ENCODE measurements at places on chromosomes 6 and 20. TPM values are rescaled to one million over a fixed set of nuclear protein-coding genes. Genes with fewer than 3 reads are reported as not detected.

The PTK6 gene
- 0.07 TPM for polyA plus RNA-seq

- no peak for DNase-seq
Observed at GRCh38 chr6:142421285-142422117, 119.7 kb downstream of the ADGRG6 start.

The ARMH2 gene
- polyA plus RNA-seq = not detected

DNA sequence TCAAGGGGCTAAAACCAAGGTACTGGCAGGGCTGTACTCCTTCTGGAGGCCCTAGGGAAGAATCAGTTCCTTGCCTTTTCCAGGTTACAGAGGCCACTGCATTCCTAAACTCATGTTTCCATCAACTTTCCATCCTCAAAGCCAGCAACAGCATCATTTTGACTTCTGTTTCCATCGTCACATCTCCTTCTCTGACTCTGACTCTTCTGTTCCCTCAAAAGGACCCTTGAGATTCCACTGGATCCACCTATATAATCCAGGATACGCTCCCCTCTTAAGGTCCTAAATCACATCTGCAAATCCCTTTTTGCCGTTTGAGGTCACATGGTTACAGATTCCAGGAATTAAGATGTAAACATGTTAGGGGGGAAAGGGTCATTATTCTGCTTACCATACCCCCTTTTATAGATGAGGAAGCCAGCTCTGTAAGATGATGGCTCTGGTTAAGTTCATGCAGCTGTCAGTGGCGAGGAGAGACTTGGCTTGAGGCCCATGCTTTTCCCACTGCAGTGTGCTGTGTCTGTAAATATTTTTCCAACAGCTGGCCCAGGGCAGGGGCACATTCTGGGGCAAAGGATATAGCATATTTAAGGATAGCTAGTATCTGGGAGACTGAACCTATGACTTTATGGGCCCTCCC is 114.6 kb downstream of the TNFRSF21 start:
- DNase-seq = peak; percentile 33

The PHACTR3 gene
- polyA plus RNA-seq = 0.10 TPM

The IFNGR1 gene
- polyA plus RNA-seq = 16.7 TPM

GRCh38 chr6:158539413-158539812 is 20.5 kb upstream of the TMEM181 start:
- no peak for DNase-seq

The PROCR gene
- 29.5 TPM for polyA plus RNA-seq

- DNase-seq = no peak
Observed at GRCh38 chr6:79170431-79170830, 64.1 kb downstream of the HMGN3 start.

The ZNF165 gene
- 0.25 TPM for polyA plus RNA-seq

GRCh38 chr20:40765814-40766480 is 76.9 kb upstream of the MAFB start:
- no peak for DNase-seq

DNA sequence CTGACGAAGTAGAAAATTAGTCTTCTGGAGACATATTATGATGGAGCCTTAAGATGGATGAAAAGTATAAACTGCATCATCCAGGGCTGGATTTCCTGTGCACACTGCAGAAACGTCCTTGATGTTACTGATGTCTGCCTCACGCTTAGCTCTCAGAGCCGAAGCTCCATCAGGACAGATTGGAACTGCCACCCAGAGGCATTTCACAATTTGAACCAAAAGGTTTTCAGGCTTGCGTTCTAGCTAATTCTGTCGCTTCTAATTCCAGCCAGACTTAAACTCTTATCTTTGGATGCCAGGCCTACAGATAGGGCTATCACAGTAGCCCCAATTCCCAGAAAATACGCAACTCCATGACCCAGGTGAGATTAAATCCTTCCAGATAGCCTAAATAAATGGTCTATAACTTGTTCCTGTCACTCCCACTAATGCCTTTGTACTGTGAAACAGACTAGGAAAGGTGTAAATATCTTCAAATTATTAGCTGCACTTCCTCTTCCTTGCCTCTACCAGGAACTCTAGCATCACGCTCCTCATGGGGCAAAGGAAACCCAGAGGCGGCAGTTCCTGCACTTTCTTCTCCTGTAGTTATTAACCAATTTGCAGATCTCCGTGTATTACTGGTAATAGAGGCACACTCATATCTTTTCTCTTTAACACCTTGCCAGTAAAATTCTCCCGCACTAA is 634.6 kb downstream of the PRKN start:
- no peak for DNase-seq

The CD164 gene
- polyA plus RNA-seq = 83.4 TPM

Measured in SK-N-SH (cell line).